ENCODE measurements at places on chromosomes 7 and 10.

- DNase-seq, result no peak
Observed at GRCh38 chr10:73862011-73862410, 12.3 kb downstream of the CAMK2G start.

- DNase-seq, result no peak
Observed at GRCh38 chr10:38076687-38077086, 17.4 kb upstream of the ZNF37A start.

DNA sequence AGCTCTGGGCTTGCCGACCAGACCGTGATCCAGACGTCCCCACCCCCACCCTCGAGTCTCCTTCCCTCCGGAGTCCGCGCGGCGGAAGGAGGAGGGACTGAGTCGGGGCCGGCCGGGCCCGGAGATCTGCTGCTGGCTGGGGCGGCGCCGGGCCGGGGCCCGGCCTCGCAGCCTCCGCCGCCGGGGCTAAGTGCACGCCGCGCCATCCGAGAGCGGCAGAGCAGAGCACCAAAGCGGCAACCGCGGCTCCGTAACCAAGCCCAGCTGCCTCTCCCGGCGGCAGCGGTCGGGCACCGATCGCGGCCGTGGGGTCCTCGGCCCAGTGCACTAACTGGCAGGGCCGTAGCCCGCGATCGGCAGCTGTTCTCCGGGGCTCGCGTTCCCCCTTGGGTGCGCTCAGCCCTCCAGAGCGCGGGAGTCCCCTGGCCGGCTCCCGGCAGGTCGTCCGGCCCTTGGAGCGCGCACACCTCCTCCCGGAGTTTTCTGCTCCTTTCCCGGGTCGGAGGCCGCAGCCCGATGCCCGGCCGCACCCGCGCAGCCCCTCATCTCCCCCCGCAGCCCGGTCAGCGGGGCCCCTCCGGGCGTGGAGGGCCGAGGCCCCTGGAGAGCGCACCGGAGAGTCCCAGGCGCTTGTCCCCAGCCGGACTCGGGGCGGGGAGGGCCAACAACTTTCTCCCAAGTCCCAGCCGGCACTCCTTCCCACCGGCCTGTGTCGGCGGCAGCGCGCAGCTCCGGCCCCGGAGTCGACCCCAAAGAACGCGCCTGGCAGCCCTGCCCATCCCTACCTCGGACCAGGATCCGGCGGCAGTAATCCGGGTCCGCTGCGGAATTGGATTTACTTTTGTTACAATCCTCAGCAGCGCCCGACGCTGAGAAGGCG is 799 bp downstream of the VAX1 start:
- no peak for DNase-seq

GRCh38 chr10:78437407-78437768 is 403.7 kb downstream of the RPS24 start:
- no peak for DNase-seq

DNA sequence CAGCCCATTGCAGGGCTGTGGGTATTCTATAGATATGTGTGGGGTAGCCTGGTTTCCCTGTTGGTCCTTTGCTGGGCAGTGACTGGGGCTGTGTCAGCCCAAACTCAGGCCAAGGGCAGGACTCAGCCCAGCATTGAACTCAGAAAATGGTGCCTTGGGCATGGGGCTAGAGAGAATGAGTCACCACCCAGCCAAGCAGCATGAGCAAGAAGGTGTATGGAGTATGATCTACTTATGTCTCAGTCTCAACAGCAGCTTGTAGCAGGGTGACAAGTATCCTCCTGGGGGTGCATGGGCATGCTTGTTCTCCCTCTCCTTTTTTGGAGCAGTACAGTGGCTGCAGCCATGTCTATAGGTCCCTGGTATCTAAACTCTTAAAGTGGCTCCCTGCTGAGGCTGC is 32.0 kb downstream of the STK31 start:
- no peak for DNase-seq

DNA sequence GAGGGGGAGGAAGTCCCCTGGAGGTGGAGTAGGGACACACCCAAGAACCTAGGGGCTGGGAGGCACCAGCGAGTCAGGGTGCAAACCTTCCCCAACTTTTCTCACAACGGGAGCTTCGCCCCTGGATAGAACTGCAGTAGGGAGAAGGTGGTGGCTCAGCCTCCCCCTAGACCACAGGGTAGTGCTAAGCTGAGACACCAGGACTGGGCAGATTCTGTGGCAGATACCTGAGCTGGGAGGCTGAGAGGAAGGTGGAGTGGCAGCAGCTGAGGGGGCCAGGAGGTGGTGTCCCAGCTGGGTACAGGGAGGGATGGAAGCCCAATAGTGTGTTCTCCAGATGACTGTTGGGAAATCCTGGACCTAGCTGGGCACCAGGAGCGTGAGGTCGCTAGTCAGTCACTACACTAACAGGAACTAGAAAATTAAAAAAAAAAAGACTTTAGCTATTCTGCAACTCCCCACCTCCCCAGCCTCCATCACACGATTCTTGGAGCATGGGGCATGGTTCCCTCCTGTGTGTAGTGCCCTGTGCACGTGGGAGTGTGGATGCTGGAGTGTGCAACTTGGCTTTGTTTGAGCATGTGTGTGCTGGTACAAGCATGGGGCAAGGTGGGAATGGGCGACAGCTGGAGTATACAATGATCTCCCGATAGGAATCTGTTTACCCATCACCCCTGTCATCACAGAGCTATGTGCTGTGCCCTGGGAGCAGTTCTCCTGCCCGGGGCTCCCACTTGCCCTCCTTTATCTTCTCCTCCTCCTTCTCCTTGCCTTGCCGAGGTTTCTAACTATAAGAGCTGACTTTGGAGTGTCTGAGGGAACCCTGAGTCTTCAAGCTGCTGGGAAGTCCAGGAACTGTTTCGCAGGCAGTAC is 8.8 kb upstream of the TRPV6 start:
- DNase-seq, result no peak

GRCh38 chr7:42104231-42104630 is 132.8 kb downstream of the GLI3 start:
- no peak for DNase-seq

GRCh38 chr7:80677629-80678028 is 39.2 kb downstream of the CD36 start:
- no peak for DNase-seq

GRCh38 chr7:112103246-112103645 is 103.0 kb downstream of the DOCK4 start:
- no peak for DNase-seq

- peak; percentile 8 for DNase-seq
Observed at GRCh38 chr7:141072548-141073172, 1.2 kb upstream of the TMEM178B start.

- DNase-seq, result no peak
Observed at GRCh38 chr10:49050906-49051305, 64.4 kb downstream of the VSTM4 start.

GRCh38 chr7:132256721-132257212 is 319.5 kb downstream of the PLXNA4 start:
- no peak for DNase-seq

DNA sequence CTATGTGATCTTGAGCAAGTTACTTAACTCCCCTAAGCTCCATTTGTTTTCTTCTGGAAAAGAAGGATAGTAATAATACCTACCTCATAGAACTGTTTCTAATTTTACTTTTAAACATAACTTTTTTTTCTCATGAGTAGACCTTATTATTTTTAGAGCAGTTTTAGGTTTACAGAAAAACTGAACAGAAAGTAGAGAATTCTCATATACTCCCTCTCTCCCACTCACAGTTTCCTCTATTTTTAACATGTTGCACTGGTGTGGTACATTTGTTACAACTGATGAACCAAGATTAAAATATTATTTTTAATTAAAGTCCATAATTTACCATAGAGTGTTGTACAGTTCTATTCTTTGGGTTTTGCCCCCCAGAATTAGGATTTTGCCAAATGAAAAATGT is 221.3 kb upstream of the CSTF2T start:
- DNase-seq, result no peak

GRCh38 chr10:70320751-70321150 is 36.9 kb upstream of the NPFFR1 start:
- no peak for DNase-seq

- peak; percentile 15 for DNase-seq
Observed at GRCh38 chr7:55366461-55367070, 1.4 kb downstream of the LANCL2 start.

DNA sequence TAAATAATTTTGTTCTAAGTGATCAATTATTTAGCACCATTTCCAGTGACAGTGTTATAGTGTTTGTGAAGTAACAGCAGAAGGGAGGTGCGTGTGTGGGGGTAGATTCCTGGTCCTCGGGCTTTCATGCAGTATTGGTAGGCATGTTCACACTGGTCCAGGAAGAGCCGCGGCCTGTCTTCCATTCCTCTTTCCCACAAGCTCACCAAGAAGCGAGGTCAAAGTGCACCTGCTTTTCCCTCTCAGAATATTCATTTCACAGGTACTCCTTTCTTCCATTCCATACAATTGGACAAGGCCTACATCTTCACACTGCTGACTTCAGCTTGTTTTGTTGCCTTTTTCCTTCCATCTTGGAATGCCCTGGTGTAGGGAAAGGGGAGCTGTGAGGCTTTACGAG is 151.8 kb upstream of the CELF2 start:
- DNase-seq, result no peak

- no peak for DNase-seq
Observed at GRCh38 chr7:117083648-117084047, 130.3 kb downstream of the ST7 start.

- DNase-seq, result no peak
Observed at GRCh38 chr10:128009372-128010126, 102.6 kb downstream of the PTPRE start.

DNA sequence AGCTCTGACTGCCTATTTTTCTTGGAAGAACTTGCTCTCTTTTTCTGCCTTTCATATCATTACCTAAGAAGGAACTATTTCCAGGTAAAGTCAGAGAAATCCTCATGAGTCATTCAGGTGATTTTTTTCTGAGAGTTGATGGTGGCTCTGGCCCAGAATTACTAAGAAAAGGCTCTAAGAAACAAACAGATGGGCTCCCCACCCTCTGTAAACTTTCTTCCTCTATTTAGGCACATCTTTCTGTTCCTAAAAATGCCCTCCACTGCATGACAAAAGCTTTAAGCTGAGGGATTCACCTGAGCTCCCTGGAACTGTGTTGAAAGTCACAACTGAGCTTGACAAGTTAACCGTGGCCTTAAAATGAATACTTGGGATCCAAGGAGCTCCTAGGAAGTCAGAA is 1.6 kb downstream of the OLAH start:
- no peak for DNase-seq

- no peak for DNase-seq
Observed at GRCh38 chr10:72379062-72379461, 24.3 kb upstream of the DNAJB12 start.

DNA sequence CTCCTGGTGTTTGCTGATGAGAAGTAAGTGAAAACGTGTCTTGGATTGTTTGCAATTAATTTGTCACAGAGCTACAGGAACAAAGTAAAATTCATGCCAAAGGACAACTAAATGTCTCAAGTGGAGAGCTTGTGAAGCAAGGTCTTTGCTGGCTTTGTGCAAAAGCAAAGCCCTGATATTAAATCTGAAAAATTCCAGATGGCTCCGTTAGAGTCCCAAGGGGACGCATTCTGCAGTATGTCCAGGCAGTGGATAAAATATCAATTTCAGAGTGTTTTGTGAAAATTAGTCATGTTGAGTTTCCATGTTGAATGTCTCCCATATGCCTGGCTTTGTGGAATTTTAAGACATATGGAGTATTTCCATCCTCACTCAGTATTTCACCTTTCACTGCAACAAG is 102.5 kb upstream of the PTN start:
- DNase-seq, result no peak

DNA sequence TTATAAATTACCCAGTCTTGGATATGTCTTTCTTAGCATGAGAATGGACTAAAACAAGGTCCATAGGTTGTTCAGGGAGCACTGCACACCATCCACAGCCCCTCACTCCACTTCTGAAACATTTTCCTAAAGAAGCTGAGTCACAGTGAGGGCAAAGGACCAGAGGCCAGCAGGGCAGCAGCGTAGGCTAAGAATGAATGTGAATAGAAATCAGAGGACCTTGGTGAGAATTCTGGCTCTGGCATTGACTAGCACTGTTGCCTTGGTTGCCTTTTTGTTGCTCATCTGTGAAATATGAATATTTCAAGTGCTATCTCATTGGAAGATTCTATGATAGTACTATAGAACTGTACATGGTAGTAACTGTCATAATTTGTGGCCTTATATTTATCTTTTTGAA is 41.7 kb upstream of the TOMM7 start:
- no peak for DNase-seq

GRCh38 chr7:28804990-28805389 is 153.1 kb downstream of the TRIL start:
- no peak for DNase-seq

GRCh38 chr10:78301481-78301880 is 267.8 kb downstream of the RPS24 start:
- DNase-seq, result no peak

DNA sequence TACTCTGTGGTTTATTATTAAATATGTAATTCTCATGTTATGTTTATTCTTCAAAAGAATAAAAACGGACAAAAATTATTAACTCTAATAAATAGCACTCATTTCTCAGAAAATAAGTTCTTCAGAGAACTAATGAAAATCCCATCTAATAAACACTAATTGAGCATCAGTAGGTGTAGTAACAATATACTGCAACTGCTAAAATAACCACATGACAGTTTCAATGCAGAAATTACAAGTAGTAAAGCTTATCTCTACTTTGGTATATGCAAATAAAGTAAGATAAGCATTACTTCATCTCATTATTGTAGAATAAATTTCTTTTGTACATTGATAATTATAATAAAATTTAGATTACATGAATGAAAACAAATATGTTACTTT is 56.4 kb upstream of the DKK1 start:
- no peak for DNase-seq

DNA sequence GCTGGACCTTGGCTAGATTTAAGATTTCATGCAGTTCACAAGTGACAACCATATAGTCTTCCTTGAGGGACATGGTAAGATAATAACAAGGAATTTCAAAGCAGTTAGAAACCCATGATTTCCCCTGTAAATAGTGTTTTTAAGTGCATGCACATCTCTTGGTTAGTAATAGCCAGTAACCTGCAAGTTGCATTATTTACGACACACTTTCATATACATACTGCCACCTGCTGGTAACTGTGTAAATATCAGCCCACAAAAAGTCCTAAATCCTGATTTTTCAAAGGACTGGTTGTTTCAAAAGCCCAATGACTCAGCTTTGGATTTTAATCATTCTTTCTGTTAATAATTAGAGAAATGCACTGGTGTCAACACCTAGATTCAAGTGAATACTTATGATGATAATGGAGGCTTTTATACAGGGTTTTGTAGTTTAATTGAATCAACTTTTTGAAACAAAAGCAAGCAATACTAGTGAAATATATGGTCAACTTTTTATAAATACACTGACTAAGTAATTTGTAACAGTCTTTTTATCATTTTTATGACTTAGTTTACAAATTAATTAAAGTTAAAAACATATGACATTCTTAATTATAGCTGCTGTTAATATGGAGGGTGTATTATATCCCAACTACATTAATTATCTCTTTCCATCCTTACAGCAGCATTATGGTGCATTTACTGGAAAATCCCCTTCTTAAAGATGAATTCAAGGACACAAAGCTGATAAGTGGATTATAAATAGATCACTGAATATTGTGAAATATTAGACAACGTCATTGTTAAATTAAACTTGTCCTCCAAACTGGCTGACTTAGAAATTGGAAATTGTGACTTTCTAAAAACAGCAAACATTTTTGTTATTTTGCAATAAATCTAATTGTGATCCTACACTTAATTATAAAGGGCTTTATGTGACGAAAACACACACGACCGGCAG is 367.7 kb upstream of the SEMA3D start:
- DNase-seq, result no peak

GRCh38 chr7:105674200-105674920 is 93.1 kb upstream of the EFCAB10 start:
- DNase-seq, result no peak

GRCh38 chr7:102211590-102212550 is 74.8 kb upstream of the SH2B2 start:
- DNase-seq, result no peak

- no peak for DNase-seq
Observed at GRCh38 chr7:49631071-49631815, 142.2 kb upstream of the VWC2 start.

All from stimulated activated CD4-positive, alpha-beta T cell treated with anti-CD3 and anti-CD28 coated beads, Interleukin-12 subunit alpha, Interleukin-12 subunit beta, amount 100 ng/mL, for 48 hours (primary cell).